ENCODE measurements at places on chromosomes 1 and 21. TPM values are rescaled to one million over a fixed set of nuclear protein-coding genes. Genes with fewer than 3 reads are reported as not detected.

DNA sequence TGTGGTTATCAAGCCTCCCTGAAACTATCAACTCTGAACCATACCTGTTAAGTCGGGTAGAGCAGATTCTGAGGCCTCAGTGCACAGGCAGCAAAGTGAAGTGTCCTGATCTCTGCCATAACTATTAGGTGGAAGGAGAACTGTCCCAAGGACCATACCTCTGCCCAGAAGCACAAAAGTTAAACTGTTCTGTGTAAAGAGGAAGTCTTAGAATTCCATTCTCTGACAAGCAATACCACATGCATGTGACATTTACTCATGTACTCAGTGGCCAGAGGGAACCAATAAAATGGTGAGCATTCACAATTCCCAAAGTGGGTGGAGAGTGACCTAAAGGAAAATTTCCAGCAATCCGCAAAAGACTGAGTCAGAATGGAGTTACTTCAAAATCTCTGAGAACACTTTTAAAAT is 61.0 kb downstream of the TOR3A start:
- no peak for DNase-seq

DNA sequence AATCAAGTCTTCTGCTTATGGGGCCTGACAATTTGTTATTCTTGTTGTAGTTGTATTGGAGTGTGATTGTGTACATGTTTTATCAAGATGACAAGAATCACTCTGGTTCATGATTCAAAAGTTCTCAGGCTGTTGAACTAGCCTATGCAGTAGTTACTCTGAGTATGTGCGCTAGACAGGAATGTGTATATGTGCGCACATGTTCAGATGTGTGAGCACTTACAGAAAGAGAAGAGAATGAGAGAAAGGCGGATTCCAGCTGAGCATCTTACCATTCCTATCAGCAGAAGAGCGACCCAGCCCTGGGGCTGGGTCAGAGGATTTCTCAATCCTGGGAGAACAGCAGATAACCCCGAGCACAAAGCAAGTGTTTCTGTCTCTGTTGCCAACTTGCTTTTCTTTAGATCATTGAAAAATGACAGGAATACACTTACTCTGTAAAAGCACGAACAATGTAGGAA is 110.8 kb upstream of the HOOK1 start:
- DNase-seq = no peak

DNA sequence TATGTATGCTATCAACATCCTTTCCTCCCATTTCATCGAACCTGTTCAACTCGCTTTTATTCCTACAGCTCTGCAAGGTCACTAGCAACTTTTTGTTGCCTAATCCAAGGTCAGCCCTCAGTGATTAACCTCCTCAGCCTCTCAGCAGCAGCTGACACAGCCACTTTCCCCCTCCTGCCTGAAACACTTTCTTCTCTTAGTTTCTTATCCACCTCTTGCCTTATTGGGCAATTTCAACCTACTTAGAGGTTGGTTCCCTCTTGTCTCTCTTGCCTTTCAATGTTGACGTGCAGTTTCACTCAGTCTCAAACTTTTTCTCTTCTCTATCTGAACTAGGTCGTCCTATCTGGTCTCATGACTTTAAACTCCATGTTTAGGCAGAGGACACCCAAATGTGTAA is 156.3 kb downstream of the C1orf94 start:
- DNase-seq = no peak

DNA sequence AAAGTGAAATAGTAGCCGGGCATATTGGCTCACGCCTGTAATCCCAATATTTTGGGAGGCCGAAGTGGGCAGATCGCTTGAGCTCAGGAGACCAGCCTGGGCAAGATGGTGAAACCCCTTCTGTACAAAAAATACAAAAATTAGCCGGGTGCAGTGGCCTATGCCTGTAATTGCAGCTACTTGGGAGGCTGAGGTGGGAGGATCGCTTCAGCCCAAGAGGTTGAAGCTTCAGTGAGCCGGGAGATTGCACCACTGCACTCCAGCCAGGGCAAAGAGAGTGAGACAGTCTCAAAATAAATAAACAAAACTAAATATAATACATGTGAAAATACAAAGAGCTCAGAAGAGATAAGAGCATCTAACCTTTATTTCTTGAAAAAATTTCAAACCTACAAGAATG is 2.3 kb upstream of the MSTO1 start:
- no peak for DNase-seq

- DNase-seq = no peak
Observed at GRCh38 chr1:55632906-55633305, 417.7 kb upstream of the USP24 start.

CHML gene
- 69.6 TPM for total RNA-seq

Measured in occipital lobe (tissue), 3 donors.